Activated naive CD4-positive, alpha-beta T cell treated with anti-CD3 and anti-CD28 coated beads for 36 hours (primary cell): ENCODE measurements at places on chromosomes 5 and 9. TPM values are rescaled to one million over a fixed set of nuclear protein-coding genes. Genes with fewer than 3 reads are reported as not detected.

The CARTPT gene
- total RNA-seq, result not detected

The ADAMTS16 gene
- not detected for total RNA-seq

The ECSCR gene
- total RNA-seq, result 0.74 TPM

The RETREG1 gene
- 20.0 TPM for total RNA-seq

The GNG10 gene
- total RNA-seq, result 21.1 TPM

The ADRA1B gene
- not detected for total RNA-seq

The ZFP37 gene
- 1.5 TPM for total RNA-seq

The ZNF367 gene
- 36.1 TPM for total RNA-seq

The GABRA1 gene
- total RNA-seq, result not detected

The MEF2C gene
- not detected for total RNA-seq

The SHC3 gene
- not detected for total RNA-seq

The SCGB3A2 gene
- not detected for total RNA-seq

The GGTA1 gene
- not detected for total RNA-seq

The SELENOP gene
- not detected for total RNA-seq

The RLN2 gene
- 3.4 TPM for total RNA-seq

The MCTP1 gene
- not detected for total RNA-seq

The CTXN3 gene
- total RNA-seq, result not detected

The SPATA31A3 gene
- total RNA-seq, result not detected

The PCDHA11 gene
- not detected for total RNA-seq

The KCNN2 gene
- total RNA-seq, result not detected

The OBP2A gene
- total RNA-seq, result not detected

The C5orf58 gene
- not detected for total RNA-seq

The RELL2 gene
- 20.9 TPM for total RNA-seq

The SMIM23 gene
- not detected for total RNA-seq

The AKNA gene
- total RNA-seq, result 118 TPM

The WNT8A gene
- not detected for total RNA-seq

The IRX1 gene
- total RNA-seq, result not detected

The PCDHGA4 gene
- not detected for total RNA-seq

The IGIP gene
- total RNA-seq, result 1.6 TPM

The GALNT12 gene
- total RNA-seq, result 12.9 TPM

The LCN1 gene
- 0.29 TPM for total RNA-seq

The SLC34A1 gene
- total RNA-seq, result not detected

The STK32A gene
- total RNA-seq, result not detected

The BRD9 gene
- total RNA-seq, result 45.4 TPM
